MG63 (cell line): ENCODE measurements at places on chromosomes 5 and 9. TPM values are rescaled to one million over a fixed set of nuclear protein-coding genes. Genes with fewer than 3 reads are reported as not detected.

GRCh38 chr9:35675732-35676392 is 2.1 kb downstream of the CA9 start:
- no peak for DNase-seq

DNA sequence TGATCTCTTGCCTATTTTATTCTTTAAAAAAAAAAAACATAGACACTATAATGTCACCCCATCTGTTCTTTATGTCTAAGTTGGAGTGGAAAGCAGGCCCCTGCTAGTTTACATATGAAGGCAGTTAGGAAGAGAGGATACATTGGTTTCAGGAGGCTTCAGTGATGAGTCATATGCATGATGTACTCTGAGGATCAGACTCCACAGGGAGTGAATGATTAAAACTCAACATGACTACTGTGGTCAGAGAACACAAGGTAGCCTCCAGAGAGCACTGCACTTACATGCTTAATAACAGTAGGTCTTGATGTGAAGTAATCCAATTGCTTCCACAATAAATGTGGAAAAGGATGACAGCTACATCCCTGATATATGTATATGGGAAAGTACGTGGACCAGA is 22.7 kb upstream of the FSTL4 start:
- DNase-seq: peak; percentile 29

- no peak for DNase-seq
These were observed 52.1 kb upstream of the PAPPA start for GRCh38 chr9:116101516-116101915.

AQP7 gene
- total RNA-seq: not detected in 2 replicates
